ENCODE measurements at places on chromosomes 5 and 9.

GRCh38 chr9:106146886-106147285 is 452.5 kb downstream of the TMEM38B start:
- no peak for DNase-seq

- DNase-seq: no peak
Observed at GRCh38 chr5:113692891-113693457, 179.5 kb downstream of the YTHDC2 start.

- DNase-seq: no peak
Observed at GRCh38 chr9:14538526-14538925, 154.7 kb downstream of the ZDHHC21 start.

- no peak for DNase-seq
Observed at GRCh38 chr5:17081142-17081541, 136.3 kb upstream of the BASP1 start.

DNA sequence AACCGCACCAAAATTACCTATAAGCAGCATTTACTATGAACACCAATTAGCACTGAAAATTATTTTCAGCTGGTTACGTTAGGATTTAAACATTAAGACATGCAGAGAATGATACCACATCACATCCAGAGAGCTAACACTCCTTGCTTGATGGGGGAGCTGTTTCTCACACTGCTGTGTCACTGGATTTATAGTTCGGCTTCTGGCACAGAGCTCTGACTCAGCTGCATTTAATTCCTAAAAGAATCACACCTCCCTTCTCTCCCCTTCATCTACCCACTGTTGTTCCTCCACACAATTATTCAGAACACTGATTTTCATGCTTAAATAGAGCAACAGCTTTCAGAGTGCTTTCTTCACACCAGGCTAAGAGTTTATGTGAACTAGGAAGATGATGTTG is 82.6 kb upstream of the SV2C start:
- DNase-seq: no peak

DNA sequence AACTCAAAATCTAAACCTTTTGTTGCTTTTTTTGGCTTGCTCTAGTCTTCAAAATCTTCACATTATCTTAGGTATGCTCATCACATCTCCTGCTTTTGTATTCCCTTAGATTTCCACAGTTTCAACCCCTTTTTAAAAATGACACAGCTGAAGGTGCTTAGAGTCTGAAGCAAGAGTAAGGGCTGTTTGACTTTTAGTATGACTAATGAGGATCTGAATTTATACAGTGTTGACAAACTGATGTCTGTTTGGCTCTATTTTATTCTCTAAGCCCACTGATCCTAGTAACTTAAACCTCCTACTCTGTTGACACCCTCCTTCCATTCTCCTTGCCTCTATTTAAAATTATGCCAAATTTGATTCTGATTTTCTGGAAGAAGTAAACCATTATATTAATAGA is 200.1 kb downstream of the MCTP1 start:
- DNase-seq: no peak

GRCh38 chr5:16855898-16856297 is 80.2 kb downstream of the MYO10 start:
- no peak for DNase-seq

DNA sequence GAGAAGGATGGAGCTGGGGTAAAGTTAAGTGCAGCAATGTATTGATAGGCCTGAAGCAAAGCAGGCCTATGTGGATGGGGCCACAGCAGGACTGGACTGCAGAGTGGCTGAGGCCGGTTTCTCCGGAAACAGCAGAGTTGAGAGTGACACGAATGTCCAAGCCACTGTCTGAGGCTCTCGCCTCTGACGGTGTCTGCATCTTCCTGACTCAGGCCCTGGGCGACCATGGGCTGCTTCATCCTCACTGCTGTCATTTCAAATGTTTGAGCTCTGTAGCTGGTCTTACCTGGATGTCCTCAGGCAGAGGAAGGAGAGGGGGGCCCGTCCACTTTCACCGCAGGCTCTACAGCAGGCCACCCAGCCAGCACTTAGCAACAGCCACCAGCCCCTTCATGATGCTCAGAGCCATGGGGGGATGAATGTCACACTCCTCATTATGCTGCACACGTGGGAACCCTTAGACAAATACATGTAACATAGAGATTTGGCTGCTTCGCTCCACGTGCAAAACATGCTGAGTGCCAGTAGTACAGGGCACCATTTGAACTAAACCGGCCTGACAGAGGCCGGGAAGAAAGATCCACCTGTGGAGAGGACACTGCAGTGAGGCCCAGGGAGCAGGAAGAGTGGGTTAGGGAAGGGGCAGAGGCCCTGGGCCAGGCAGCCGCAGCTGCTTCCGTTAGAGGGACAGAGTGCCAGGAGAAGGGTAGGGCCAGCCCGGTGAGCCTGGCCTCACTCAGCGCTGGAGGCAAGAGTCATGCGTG is 31.7 kb upstream of the NXNL2 start:
- no peak for DNase-seq

- no peak for DNase-seq
Observed at GRCh38 chr5:120463006-120463680, 957 bp upstream of the PRR16 start.

GRCh38 chr9:117744856-117745389 is 40.7 kb downstream of the TLR4 start:
- DNase-seq: no peak

DNA sequence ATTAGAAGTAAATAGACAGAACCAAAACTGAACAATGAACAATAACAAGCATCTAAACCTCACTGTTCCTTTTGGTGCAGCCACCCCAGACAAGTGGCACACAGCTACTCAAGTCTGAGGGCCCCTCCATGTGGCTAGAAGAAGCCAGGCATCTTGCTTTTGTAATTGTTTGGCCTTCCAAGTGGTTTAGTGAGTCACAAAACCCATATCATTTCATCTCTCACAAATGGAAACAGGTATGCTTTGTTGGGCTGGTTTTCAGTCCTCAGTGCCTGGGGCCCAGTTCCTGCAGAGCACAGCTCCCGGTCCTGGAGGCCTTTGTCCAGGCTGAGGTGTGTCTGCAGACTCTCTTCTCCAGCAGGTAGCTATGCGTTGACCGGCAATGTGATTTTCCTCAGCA is 16.7 kb downstream of the PRLR start:
- DNase-seq: peak; percentile 42

DNA sequence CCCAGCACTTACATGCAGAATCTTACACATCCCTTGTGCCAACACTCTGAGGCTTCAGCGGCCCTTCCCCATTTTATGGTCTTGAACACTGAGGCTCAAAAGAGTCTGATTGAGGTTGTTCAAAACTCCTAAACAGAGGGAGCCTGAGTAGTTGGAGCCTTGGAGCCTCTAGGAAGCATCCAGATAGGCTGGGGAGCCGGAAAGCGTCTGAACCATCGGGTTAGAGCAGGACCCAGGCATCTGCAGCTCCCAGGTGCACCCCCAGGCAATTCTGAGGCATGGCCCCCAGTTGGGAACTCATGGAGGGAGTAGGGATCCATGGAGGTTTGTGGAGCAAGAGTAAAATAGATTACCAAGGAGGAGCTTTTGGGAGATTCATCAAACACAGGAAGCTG is 3.8 kb downstream of the OLFML2A start:
- DNase-seq: no peak

DNA sequence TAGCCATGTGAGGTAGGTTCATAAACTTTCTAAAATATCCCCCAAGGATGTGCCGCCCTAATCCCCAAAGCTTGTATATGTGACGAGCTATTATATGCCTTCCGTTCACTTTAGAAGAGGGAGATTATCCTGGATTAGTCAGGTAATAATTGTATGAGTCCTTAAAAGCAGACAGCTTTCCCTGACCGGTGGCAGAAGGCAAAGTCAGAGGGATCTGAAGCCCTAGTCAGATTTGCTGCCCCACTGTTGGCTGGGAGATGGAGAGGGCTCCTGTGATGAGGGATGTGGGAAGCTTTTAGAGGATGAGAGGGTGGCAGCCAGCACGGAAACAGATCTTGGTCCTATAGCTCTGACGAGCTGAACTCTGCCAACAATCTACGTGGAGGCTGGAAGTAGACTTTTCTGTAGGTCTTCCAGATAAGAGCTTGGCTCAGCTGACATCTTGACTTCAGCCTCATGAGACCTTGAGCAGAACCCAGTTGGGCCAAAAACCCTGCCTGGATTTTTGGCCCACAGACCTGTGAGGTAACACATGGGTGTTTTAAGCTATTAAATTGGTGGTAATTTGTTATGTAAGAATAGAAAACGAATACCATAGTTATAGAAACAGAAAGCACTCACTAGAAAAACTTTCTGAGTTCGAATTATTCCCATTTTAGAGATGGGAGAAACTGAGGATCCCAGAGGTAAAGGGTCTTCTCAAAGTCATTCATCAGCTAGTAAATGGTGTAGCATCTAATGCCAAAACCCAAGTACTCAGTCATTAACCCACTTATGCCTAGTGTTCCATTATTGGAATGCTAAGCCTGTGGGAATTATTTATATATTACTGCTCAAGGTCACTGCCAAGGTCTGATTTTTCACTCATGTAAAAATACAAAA is 48.9 kb downstream of the SH3PXD2B start:
- no peak for DNase-seq

GRCh38 chr9:76743931-76744330 is 20.3 kb upstream of the PCA3 start:
- DNase-seq: no peak

DNA sequence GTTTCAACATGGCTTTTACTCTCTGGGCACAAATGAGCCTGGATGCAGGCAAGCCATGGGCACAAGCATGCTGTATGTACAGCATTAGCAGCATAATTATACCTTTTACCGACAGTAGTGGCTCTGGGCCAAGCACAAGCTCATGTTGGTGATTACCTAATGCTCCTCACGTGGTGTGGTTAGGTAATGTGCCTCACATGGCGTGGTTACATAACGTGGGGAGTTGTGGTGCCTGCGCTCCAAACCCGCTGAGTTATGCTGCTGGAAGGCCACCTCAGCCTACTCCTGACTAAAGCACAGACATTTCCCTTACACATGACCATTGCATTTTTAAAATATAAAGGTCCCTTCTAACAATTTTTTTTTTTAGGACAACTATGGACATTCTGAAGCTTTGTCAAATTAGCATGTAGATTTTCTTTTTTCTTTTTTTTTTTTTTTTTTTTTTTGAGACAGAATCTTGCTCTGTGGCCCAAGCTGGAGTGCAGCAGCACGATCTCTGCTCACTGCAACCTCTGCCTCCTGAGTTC is 794.0 kb downstream of the EFNA5 start:
- DNase-seq: no peak

- DNase-seq: no peak
Observed at GRCh38 chr5:147487031-147487750, 22.7 kb downstream of the DPYSL3 start.

GRCh38 chr9:18935541-18935940 is 97.5 kb downstream of the SAXO1 start:
- no peak for DNase-seq

DNA sequence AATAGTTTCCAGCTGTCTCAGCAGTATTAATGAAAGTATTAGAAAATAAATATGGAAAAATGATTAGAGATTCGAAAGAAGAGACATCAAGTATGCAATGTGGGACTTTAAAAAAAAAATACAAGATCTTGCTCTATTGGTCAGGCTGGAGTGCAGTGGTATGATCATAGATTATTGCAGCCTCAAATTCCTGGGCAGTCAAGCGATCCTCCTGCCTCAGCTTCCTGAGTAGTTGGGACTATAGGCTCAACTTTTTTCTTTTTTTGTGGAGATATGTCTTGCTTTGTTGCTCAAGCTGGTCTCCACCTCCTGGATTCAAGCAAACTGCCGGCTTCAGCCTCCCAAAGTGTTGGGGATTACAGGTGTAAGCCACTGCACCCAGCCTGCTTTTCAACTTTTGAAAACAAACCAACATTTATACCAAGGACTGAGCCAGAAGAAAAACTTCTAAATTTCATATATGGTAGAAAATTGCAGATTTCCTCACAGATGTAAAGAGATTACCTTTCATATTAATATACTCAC is 323.1 kb downstream of the ADGRV1 start:
- DNase-seq: no peak

GRCh38 chr5:74762599-74762998 is 4.3 kb downstream of the GFM2 start:
- no peak for DNase-seq

GRCh38 chr9:121599872-121600585 is 51.4 kb upstream of the DAB2IP start:
- DNase-seq: no peak

DNA sequence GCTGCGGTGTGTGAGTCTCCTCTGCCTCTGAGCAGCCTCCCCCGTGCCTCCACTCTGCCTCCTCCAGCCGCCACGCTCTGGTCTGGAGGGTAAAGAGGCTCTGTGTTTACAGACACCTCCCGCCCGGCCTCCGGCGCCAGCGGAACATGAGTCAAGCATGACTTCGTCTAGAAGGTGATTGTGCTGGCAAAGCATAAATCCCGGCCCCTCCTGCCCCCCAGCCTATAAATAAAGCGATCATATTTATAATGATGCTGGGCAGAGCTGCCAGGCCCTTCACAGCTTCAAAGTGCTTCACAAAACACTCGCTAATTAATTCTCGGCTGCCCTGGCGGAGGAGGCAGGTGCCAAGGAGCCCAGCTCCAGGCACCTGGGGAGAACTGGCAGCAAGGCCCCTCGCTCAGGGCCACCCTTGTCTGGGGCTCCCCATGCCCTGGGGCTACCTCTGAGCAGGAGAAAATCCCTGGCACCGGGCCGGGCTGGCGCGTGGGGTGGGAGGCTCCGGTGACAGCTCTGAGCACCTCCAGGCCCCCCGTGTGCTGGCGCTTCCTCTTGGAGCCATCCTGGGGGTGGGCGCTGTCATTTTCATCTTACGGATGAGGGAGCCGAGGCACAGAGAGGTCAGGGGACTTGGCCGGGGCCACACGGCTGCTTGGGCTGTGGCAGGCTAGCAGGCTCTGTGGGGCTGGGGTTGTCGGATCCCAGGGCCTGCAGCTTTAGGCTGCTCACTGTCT is 87.8 kb downstream of the RXRA start:
- no peak for DNase-seq

GRCh38 chr9:121484651-121485446 is 14.8 kb downstream of the GGTA1 start:
- DNase-seq: no peak

GRCh38 chr9:124671861-124672260 is 99.2 kb downstream of the NR6A1 start:
- no peak for DNase-seq

DNA sequence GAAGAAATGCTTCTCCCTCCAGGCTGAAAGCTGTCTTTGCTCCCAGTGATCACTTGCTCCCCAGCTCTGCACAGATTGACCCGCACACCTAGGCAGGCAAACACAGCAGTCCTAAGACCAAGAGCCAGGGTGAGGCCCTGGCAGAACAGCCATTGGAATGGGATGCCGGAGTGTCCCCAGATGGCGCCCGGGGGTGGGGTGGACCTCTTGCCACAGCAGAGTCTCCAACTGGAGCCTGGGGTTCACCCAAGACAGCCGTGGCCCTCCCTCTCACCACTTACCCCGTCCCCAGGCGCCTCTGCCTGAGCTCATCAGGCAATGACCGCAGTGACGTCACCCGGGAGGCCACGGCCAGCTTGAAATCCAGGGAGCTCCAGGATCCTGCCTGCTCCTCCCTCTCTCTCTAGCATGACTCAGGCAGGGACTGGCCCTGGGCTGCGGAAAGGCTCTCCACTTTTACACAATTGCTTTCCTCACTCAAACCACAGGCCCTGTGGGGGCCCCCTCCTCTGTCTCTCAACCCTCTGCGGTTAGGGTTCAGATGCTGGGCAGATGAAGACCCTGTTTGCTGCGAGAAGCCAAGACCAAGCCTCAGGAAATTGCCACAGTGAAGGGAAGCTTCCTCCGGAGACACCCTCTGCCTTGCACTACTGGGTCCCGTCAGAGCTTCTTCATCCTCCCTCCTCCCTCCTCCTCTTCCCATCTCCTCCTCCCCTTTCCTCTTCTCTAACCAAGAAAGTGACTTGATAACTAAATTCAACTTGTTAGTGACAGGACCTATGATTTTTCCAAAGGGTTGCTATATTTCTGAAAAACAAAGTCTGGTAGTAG is 24.3 kb upstream of the PTGES start:
- peak; percentile 49 for DNase-seq
